ENCODE measurements at places on chromosomes 1 and 21.

GRCh38 chr1:24759492-24759891, 14.2 kb downstream of the CLIC4 start:
- no peak for DNase-seq

- no peak for DNase-seq
These were observed 9.8 kb upstream of the RAB42 start for GRCh38 chr1:28582248-28582615.

- no peak for DNase-seq
These were observed 49.6 kb upstream of the EDEM3 start for GRCh38 chr1:184804220-184804619.

GRCh38 chr1:92167151-92167550, 50.6 kb upstream of the C1orf146 start:
- DNase-seq = no peak

GRCh38 chr1:67408148-67408547, 22.1 kb downstream of the SERBP1 start:
- DNase-seq = no peak

DNA sequence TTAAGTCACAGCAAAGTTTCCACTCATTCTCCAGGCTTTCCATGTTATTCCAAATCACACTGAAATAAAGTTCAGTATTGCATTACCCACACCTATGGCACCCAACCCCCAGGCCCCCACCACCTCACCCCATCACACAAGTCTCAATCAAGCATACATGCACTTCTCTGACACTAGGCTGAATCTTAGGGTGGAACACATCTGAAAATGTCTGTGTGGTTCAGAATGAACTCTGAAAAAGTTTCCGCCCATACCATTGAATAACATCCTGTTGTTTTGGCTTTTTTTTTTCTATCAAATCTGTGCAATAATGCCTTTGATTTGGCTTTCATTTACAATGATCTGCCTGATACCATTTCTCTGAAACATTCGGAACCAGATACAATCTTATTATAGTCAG, 25.8 kb upstream of the LRRC8C start:
- DNase-seq = no peak

GRCh38 chr1:169860187-169860586, 33.5 kb downstream of the SCYL3 start:
- DNase-seq = no peak

DNA sequence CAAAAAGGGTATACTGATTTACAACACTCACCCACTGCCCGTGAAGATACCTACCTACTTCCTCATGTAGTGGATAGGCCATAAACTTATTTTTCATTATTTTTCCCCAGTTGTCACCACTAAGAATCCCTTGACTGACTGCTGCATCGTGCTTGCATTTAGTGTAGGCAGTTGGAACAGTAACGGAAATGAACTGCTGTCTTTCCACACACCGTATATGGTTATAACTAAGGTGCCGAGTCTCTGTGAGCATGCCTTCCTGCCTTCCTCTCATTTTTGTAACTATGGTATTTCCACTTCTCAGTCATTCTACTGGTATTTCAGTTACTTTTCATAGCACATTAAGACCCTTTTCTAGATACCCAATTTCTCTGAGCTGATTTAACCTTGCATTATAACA, 36.4 kb downstream of the SLC35F3 start:
- DNase-seq = no peak

DNA sequence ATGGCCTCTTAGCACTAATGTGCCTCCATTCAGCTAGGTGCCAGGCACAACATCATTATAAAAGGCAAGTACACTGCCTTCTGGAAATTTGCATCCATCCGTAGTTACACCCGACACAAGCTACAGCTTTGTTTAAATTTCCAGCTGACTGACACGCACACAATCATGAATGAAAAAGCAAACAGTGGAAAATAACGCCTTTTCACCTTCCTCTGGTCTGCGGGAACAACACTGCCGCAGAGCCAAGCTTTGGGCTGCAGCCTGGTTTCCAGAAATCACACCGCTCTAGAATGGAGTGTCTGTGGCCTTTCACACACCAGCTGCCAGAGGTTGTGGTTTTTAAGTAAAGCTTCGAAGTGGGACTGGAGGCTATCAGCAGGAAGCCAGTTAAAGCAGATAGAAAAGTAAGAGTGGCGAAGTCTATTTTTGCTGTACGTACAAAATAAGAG, 142.8 kb upstream of the COA6 start:
- DNase-seq = no peak

GRCh38 chr1:153745417-153745816, 17.6 kb downstream of the INTS3 start:
- DNase-seq = no peak

DNA sequence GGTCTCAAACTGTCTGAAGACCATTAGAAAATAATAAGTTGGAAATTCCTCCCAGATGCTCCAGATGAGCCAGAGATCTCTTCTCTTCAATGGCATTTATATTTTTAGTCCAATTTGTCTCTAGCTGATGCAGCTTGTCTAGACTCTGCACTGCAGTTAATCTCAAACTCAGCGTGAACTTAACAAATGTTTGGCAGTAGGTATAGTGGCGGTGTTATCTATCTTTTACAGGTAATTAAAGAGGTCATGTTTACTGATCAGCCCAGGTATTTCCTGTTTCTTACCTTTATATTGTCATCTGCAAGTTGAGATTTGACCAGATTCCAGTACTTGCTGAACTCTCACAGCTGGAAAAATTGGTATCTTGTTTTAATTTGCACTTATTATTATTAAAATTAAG, 1024.5 kb upstream of the ADGRL2 start:
- no peak for DNase-seq

DNA sequence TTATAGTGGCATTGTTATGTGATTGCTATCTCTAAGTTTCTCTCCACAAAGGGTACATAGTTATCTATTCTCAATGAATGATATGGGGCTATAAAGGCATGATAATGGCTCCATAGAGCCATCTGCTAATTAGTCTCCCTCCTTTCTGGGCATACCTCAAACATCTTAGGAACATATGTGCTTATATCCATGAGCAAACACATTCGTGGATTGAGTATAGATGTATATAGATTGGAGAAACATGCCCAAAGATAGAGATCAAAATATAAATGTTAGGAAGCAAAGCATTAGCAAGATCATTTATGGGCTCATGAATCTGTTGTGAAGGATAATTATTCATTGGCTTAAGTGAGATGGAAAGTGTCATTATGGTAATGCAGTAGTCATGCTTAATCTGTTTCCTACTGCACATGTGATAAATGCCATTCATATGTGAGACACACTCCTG, 155.8 kb upstream of the UBE2U start:
- DNase-seq = no peak

DNA sequence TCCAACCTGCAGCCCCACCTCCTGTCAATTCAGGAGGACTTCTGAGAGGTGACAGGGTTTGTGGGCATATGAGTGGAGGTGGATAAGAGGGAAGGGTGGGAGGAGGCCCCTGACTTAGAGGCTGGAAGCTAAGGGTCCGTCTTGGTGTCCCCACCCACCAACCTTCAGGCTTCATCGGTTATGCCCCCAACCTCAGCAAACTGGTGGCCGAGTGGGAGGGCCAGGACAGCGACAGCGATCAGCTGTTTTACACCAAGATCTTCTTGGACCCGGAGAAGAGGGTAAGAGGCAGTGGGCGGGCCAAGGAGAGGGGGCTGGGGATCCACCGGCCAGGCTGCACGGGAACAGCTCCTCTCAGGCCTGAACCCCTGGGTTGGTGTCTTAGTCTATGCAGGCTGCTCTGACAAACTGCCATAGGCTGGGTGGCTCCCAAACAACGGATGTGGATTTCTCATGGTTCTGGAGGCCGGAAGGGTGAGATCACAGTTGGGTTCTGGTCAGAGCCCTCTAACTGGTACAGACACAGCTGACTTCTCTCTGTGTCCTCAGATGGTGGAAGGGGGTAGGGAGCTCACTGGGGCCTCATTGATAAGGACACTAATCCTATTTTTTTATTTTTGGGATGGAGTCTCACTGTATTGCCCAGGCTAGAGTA, 18.1 kb downstream of the PLOD1 start:
- DNase-seq = no peak

DNA sequence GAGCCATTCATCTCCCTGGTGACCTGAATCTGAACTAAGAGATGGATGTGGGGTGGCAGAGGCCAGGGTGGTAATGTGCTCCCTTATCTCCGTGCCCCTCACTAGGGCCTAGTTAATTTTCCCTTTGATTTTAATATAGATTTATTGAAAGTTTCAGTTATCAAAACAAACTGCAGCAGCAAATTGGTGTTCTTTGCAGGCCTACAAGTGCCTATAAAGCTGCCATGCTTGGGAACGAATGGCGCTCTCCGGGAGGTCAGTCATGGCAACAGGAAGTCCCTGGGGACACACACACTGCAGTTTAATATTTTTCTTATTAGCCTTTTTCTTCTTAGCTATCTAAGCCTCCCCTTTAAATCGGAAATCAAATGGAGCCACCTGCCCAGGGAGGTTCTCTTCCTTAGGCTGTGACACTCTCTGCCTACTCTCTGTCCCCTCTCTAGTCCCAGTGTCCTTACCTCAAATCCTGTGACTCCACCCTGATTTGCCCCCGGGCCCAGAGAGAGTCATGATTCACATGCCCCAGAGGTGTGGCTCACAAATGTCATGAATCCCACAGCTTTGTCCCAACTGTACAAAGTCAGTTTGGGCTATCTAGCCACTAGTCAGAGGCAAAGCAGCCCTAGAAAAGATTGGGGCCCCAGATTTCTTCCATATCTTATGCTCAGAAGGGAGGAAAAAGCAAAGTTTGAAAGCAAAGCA, 4.3 kb upstream of the ERI3 start:
- DNase-seq = no peak

- no peak for DNase-seq
These were observed 11.2 kb downstream of the PTPRF start for GRCh38 chr1:43541721-43542401.

DNA sequence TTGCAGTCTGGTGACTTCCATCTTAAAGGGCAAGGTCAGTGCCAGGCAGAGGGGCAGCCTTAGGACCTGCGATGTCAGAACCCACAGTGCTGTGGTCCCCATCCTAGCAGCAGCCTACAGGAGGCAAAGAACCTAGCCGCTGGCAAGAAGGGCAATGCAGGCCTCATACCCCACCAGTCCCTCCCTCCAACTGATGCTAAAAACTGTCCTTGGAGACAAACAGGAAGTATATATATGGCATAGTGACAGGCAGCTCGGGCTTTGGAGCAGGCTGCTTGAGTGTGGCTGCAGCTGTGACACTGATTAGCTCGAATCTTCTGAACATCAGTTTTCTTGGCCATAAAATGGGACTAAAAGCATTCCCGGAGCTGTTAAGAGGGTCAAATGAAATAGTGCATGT, 156.0 kb upstream of the VAMP3 start:
- DNase-seq = no peak

DNA sequence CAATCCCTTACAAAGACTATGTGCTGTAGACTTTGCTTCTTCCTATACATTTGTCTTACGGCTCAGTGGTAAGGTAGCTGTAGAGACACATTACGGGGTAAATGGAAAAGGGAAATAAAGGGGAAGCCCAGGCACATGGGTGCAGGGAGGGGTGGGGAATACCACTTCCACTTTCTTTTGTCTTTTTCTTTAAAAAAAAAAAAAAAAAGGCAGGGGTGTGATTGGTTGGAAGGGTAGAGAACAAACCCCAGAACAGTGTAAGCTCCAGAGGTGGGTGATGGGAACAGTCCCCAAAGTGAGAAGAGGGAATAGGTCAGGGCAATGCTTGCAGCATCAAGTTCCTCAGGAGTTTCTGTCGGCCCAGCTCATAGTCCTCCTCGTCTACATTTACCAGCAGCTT, 3.9 kb downstream of the NIT1 start:
- no peak for DNase-seq

DNA sequence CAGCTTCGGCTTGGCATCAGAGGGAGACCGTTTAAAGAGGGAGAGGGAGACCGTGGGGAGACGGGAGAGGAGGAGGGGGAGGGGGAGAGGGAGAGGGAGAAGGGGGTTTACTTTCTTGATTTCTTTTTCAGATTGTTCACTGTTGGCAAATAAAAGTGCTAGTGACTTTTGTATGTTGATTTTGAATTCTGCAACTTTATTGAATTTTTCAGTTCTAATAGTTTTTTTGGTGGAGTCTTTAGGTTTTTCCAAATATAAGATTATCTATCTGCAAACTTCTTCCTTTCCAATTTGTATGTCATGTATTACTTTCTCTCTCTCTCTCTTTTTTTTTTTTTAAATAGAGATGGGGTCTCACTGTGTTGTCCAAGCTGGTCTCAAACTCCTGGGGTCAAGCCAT, 104.0 kb downstream of the PPP1R12B start:
- no peak for DNase-seq

GRCh38 chr1:218695525-218695924, 350.4 kb downstream of the TGFB2 start:
- DNase-seq = no peak

DNA sequence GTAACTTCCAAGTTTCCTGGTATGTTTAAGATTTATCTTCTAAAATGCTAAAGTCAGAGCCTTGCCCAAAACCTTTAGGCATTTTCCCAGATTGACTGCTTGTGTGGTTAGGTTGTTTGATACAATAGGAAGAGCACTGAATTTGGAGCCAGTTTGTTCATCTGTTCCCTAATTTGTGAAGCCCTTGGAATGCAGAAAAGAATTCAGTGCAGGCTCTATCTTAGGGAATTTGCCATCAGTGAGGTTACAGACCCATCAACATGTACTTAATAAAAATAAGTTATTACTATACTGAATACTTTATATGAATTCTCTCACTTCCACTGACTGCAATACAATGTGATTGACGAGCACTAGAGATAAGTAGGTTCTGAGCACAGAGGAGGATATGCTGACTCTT, 120.2 kb downstream of the PIK3R3 start:
- DNase-seq = no peak

- DNase-seq = no peak
These were observed 166.8 kb downstream of the HIVEP3 start for GRCh38 chr1:41751804-41752513.

- no peak for DNase-seq
These were observed 32.7 kb downstream of the ALG14 start for GRCh38 chr1:95040032-95040525.

DNA sequence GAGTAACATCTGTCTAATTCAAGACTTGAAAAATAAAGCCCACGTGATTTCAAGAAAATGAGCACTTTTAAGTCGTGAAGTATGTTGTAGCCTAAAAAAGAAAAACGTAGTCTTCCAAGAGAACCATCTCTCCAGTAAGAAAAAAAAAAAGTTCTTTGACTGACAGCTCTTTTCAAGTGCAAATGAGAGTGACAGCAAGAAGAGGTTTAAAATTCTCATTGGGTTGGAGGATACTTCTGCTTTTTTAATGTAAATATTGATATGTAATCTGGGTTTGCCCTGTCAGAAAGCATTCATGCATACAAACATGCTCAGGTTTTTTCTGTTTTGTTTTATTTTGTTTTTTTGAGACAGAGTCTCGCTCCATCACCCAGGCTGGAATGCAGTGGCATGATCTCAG, 32.3 kb upstream of the PRDM2 start:
- DNase-seq = no peak

GRCh38 chr1:25628741-25629421, 12.3 kb downstream of the MAN1C1 start:
- DNase-seq = no peak

GRCh38 chr1:173202424-173203145, 4.5 kb downstream of the TNFSF4 start:
- no peak for DNase-seq
